ENCODE measurements at places on chromosomes 11 and 22.

GRCh38 chr11:7439746-7440320 is 45.5 kb upstream of the OLFML1 start:
- DNase-seq = no peak

GRCh38 chr22:22578702-22579424 is 19.8 kb upstream of the PRAME start:
- DNase-seq = no peak

GRCh38 chr22:30602049-30602448 is 4.9 kb upstream of the TCN2 start:
- DNase-seq = no peak

DNA sequence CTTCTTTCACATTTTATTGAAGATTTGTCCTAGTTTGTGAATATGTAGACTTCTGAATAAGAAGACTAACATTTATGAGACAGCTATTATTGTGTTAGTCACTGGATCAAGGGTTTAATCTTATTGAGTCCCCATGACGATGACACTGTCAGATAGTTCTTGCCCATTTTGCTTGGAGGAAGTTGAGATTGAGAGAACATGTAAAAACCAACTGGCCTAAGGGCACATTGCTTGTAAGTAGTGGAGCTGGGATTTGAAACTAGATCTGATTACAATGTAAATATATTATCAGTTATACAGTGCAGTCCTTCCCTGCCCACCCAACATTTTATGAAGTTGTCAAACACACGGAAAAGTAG is 134.7 kb downstream of the HIPK3 start:
- no peak for DNase-seq

- DNase-seq = peak; percentile 11
Observed at GRCh38 chr11:122864386-122865115, 18.0 kb upstream of the JHY start.

DNA sequence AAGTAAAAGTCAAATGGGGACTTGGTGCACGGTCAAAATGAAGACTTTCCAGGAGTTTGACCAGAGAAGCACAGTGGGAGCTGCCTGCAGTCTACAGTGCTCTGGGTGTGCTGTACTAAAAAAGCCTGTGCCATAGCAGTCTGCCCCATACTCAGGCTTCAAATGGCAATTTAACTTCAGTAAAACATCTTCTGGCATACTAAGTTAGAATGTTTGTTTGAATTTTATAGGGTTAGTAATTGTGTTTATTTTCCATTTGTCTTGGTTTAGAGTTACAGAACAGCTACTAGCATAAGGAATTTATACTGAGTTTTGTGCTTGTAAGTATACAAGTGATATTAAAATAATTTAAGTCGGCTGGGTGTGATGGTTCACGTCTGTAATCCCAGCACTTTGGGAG is 29.3 kb upstream of the LIPT2 start:
- no peak for DNase-seq

GRCh38 chr11:116906479-116906878 is 69.1 kb upstream of the APOA1 start:
- DNase-seq = no peak

DNA sequence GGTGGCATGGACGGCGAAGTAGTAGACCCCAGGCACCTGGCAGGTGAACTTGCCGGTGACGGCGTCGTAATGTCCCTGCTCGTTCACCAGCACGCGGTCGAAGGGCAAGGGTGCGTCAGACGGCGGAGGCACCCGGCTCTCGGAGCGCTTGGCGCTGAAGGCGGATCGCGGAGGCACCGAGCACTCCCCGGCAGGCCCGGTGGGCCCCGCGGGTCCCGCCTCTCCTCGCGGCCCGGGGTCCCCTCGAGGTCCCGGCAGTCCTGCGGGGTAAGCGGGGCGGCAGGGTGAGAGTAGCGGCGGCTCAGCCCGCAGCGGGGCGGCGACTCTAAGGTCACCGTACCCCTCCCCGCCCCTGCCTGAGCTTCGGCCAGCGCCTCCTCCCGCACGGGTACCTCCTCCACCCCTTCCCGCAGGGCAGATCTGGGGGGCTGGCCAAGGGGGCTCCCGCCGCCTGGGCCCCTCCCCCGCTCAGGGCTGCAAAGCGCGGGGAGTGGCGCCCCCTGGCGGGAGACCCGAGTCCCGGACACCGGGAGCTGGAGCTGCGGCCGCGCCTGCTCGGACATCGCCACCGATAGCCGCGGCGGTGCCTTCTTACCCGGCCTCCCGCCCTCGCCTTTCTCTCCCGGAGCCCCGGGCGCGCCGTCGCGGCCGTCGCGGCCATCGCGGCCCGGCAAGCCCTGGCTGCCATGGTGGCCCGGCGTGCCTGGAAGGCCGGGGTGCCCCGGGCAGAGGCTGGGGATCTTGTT is 921 bp downstream of the C1QTNF5 start:
- peak; percentile 90 for DNase-seq

GRCh38 chr11:121581607-121582006 is 128.8 kb upstream of the SORL1-AS1 start:
- DNase-seq = no peak

DNA sequence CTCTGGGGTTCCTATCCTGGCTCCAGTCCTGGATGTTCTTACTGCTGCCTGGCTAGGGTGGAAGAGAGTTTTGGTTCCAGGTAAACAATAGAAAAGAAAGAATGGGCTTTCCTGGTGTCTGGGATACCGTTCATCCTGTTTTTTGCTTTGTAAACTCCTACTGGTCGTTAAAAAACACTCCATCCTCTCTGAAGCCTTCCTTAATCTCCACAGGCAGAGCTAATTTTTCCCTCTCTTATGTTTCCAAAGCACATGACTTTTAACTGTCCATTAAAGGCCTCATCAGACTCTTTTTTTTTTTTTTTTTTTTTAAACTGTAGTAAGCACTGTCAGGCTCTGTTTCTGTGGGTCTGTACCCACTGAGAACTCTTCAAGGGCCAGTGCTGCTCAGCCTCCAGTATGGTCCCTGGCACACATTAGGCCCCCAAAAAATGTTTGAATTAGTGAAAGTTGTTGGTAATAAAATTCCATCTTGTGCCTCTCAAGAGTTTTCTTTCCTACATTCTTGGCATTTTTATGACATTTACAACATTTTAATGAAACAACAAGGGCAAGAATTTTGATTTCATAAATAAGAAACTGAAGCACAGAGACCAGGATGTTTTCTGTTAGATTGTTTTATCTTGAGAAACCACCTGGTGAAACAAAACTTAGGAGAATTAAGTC is 104.2 kb downstream of the TEAD1 start:
- no peak for DNase-seq

GRCh38 chr11:92546603-92547002 is 322.0 kb downstream of the FAT3 start:
- DNase-seq = no peak

GRCh38 chr11:35155677-35156076 is 16.7 kb downstream of the CD44 start:
- no peak for DNase-seq

- DNase-seq = no peak
Observed at GRCh38 chr11:9277176-9277575, 12.0 kb upstream of the DENND5A start.

GRCh38 chr11:60282286-60282685 is 1.8 kb downstream of the MS4A4A start:
- DNase-seq = no peak

DNA sequence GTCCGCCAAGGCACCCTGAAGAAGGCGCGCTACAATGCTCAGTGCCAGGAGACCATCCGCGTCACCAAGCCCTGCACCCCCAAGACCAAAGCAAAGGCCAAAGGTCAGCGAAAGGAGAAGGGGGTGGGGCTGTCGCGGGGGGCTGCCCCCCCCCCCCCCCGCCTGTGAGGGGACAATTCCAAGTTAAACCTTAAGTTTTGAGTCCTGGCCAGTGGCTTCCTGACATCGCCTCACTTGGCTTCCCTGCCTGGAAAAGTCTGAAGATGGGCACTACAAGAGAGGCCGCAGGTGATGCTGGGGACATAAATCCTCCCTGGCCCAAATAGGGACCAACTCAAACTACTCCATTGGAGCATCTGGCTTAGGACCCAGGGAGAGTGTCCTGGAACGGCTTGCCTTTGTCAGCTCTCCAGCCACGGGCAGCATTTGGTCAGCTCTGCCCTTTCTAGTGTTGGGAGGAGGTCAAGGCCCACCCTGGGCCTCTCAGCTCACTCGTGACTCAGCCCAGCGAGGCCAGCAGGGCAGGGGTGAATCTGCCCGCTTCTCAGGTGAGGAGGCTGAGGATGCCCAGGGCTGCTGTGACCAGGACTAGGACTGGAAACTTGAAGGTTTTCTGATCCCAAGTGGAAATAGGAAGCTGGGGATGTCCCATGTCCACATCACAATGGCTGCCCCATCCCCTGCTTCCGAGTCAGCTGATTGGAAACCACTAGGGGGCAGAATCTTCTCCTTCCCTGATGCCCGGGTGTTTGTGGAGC is 1.4 kb downstream of the MDK start:
- DNase-seq = no peak

- peak; percentile 10 for DNase-seq
Observed at GRCh38 chr22:49297286-49297870, 530.3 kb downstream of the BRD1 start.

DNA sequence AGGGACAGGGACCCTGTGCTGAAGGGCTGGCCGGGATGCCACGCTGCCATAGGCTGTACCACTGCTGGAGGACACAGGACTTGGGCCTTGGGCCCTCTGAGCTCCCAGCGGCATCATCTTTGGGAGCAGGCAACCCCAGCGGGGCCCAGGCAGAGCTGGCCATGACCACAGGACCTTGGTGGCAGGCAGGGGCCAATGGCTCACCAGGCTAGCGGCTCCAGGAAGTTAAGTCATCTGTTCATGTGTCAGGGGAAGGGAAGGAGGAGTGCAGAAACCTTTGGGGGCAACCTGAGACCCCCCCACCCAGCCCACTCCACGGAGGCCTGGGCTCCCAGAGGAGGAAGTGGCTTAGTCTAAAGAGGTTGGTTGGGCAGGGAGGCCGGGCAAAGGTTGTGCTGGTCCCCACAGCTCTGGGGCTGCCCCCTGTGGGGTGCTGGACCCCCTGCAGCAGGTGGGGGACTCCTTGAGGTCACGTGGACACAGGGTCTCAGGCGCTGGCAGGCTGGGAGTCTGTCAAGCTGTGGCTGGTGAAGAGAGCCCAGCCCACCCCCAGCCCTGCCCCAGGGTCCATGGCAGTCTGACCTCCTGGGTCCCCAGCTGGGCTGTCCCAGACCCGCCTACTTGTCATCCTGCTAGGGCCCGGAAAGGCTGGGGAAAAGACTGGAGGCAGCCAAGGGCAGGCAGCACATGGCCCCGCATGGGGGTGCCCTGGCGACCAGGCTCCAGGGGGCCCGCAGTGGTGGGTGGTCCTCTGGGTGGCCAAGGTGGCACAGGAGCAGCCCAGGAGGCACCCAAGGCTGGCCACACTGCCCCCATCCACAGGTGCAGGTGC is 184.3 kb downstream of the IGLL1 start:
- no peak for DNase-seq

- no peak for DNase-seq
Observed at GRCh38 chr11:1218256-1218787, 4.5 kb upstream of the MUC5B start.

- no peak for DNase-seq
Observed at GRCh38 chr22:35065796-35066218, at the start of gene ISX. ISX (plus strand) TSS chr22:35066158; CDS start chr22:35067088, 930 bp downstream.

DNA sequence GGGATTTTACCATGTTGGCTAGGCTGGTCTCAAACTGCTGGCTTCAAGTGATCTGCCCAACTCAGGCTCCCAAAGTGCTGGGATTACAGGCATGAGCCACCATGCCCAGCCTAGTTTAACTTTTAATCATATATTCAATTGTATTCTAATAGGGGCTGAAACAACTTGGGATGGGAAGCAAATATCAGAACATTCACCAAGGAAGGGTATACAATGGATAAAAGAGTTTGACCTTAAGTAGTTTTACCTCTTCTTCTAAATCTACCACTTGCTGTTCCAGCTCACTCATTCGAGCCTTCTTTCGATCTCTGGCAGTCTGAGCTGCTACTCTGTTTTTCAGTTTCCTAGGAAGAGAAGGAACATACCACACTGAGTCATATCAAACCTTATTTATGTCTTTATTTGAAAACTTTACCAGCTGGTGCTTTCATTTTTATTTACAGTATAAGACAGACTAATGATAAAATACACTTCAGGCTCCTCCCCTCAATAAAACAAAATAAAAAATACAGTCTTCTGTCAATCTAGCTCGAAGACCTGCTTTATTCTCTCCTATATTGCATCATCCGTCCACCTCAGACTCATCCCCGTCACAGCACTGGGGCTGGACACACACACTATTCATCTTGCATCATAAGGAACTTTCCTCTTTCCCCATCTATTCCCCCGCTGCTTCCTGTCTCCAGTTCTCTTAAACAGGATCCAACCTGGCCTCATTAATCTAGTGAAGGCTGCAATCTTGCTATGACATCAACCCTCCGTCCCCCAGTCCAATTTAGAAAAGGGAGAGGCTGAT is 1.4 kb downstream of the XBP1 start:
- DNase-seq = peak; percentile 59

DNA sequence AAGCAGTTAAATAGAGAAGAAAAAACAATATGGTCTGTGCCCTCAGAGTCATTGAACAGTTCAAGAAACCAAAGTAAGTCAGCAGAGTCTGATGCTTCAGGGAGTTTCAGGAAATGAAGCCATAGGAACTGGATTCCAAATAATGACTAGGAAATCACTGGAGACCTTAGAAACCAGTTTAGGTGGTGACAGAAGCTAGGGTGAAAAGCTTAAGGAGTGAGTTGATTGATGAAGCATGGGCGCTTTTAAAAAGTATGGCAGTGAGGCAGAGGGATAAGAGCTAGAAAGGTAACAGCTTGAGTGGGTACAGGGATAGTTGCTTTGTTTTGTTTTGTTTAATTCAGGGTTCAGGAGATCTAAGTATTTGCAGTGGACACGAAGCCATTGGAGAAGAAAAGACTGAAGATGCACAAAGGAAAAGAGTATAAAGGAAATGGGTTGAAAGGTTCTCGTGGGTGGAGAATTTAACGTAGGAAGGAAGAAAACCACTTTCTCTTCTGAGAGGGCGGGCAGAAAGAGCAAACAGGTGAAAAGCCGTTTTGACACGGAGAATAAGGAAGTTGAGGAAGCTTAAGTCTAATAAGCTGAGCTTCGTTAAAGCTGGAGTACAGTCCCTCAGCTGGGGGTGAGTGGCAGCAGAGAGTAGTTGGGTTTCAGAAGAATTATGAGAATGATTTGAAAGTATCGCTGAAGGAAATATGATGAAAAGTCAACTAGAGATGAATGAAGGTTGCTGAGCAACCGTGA is 14.8 kb downstream of the SGSM3 start:
- DNase-seq = no peak

- no peak for DNase-seq
Observed at GRCh38 chr11:87019613-87020271, 18.0 kb upstream of the TMEM135 start.

DNA sequence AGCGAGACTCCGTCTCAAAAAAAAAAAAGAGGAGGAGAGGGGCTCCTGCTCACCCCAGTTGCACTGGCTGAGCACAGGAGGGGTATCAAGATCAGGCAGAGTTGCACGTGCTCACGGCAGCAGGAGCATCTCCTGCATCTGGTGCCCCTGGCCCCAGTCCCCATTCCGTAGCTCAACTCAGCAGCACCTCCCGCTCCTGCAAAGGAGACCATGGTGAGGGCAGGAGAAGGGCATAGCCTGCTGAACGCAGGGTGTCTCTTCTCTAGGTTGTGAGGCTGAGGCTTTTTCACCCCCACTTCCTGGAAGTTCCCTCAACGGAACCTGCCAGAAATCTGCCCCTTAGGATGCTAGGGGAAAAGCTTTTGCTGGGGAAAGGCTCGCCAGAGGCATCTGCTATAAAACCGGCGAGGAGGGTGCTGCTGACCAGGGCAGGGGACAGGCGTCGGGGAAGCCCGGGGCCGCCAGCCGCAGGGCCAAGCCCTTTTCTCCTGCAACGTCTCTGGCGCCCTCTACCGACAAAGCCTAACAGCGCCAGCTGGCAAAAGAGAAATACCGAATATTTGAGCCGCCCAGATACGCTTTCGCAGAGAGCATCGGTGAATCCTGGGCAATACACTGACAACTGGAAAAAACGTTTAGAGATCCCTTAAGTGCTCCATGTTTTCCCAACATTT is 1.0 kb upstream of the PPP6R2 start:
- DNase-seq = peak; percentile 75

Measured in frontal cortex (tissue), 4 donors.